ELR (cell line): ENCODE measurements at places on chromosomes 11 and 22.

DNA sequence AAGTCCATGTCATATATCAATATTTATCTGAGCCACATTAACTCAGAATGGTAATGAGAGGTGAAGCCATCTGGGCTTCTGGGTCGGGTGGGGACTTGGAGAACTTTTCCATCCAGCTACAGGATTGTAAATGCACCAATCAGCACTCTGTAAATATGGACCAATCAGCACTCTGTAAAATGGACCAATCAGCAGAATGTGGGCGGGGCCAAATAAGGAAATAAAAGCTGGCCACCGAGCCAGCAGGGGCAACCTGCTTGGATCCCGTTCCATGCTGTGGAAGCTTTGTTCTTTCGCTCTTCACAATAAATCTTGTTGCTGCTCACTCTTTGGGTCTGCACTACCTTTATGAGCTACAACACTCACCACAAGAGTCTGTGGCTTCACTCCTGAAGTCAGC, 253.4 kb downstream of the JRKL start:
- DNase-seq = no peak

GRCh38 chr22:39936523-39937145, 23.6 kb upstream of the TMA7B start:
- no peak for DNase-seq

GRCh38 chr11:108316061-108316460, 93.2 kb downstream of the ATM start:
- DNase-seq = no peak

GRCh38 chr11:76459299-76459698, 14.5 kb downstream of the EMSY start:
- DNase-seq = peak; percentile 38

- peak; percentile 68 for DNase-seq
These were observed 3.3 kb downstream of the PCF11 start for GRCh38 chr11:83159902-83160865.

- DNase-seq = no peak
These were observed 30.6 kb downstream of the RSF1 start for GRCh38 chr11:77789731-77790476.

GRCh38 chr11:29159552-29160465, 857.0 kb downstream of the KCNA4 start:
- peak; percentile 85 for DNase-seq

- no peak for DNase-seq
These were observed 77.2 kb upstream of the CD44 start for GRCh38 chr11:35061516-35062440.

DNA sequence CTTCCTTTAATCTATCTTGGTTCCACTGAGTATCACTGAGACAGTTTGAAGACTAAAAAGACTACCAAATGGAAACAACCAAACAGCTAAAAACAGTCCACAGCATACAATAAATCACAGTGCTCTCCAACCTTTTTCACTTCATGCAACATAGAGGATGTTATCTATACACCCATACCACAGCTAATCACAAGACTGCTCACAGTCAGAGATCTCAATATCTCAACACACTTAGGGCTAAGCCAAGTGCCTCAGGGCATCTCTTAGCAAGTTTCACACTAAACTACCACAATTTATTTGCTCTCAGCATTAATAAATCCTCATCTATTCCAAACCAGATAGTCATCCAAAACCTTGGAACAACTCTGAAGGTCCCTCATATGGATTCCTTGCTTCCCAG, 129.4 kb downstream of the SBF2 start:
- no peak for DNase-seq

DNA sequence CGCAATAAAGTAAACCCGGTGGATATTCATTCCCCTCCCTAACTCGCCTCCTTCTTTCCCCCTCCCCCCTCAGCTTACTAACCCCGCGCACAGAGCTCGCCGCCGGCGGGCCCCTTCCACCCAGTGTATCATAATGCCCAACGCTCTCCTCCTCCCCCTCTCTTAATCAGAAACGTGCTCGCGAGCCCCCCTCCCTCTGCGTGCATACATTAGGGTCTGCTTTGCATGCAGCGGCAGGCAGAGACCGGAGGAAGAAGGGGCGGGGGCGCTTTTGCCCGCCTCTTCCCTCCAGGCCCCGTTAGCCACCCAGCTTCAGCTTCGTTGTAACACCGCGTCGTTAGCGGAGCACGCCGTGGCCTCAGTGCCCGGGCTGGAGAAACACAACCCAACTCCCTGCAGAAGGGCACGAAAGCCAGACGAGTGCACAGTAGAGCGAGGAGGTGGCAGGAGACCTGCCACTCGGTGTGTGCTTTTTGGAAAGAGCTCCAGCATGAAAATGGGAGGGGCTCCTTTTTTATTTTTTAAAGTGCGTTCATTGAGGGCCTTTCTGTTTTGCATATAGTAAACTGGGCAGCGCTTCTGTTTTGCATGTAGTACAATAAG, 901 bp upstream of the KMT2A start:
- peak; percentile 59 for DNase-seq

GRCh38 chr22:36833073-36833472, 16.2 kb upstream of the PVALB start:
- DNase-seq = no peak

DNA sequence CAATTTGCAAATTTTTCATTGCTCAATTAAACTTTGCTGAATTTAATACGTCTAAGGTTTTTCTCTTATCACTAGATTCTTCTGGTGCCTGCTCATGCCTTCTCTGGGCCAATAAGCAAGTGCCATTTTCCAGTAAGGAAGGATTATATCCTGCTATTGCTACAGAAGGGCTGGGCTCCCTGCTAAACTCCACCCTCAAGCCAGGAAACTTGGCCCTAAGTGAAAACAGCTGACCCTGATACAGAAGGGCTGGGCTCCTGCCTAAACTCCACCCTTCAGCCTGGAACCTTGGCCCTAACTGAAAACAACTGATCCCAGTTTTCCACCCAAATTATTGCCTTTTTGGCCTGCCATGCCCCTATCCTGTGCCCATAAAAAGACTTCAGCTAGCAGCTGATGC, 385.3 kb downstream of the DYNC2H1 start:
- no peak for DNase-seq

GRCh38 chr11:81869351-81870065, 864.2 kb downstream of the FAM181B start:
- no peak for DNase-seq

GRCh38 chr11:122091835-122092234, 24.2 kb downstream of the BLID start:
- no peak for DNase-seq

GRCh38 chr11:44826922-44827643, 100.3 kb downstream of the TSPAN18 start:
- DNase-seq = no peak

DNA sequence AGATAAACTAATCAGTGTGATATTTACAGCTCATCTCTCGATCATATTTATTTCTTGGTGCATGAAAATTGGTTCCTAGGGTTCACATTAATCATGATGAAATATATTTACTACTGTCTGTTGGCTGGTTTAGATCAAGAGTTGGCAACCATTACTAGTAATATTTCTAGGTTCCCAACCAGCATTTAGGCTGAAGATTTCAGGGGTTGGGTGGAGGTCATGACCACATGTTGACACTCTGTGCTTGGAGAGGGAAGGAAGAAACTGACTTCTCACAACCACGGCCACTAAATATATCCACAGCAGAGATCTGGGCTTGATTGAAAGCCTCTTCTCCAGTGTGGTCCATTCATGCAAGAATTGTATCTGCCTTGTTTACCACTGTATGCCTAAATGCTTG, 87.9 kb downstream of the ALX4 start:
- DNase-seq = no peak

DNA sequence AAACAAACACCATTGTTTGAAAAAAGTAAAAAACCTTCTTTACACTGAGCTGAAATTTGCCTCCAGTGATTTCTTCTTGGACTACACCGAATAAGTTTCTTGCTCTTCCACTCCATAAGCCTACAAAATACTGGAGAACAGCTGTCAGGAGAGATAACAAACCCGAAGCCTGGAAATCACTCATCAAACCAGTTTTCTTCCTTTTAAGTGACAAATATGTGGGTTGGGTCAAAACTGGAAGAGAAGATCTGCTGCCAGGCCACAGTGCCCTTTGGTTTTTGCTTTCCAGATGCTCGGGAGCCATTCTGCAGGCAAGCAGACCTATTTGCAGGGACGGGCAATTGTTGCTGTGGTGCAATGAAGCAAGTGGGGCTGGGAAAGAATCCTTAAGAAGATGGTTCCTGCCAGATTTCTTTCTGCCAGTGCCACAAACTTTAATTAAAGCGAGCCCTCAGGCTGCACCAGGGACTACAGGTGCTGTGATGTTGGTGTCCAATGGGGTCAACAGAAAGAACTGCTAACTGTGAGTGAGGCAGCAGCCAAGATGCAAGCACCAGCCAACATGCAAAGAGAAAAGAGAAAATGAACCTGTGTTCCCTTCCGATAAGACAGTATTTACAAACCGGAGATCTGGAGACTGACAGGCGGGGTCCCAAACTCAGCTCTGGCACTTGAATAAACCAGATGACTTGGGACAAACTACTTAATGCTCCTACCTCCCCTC, 44.8 kb upstream of the SMCO4 start:
- no peak for DNase-seq

GRCh38 chr22:46834021-46834737, 71.7 kb downstream of the TBC1D22A start:
- no peak for DNase-seq

DNA sequence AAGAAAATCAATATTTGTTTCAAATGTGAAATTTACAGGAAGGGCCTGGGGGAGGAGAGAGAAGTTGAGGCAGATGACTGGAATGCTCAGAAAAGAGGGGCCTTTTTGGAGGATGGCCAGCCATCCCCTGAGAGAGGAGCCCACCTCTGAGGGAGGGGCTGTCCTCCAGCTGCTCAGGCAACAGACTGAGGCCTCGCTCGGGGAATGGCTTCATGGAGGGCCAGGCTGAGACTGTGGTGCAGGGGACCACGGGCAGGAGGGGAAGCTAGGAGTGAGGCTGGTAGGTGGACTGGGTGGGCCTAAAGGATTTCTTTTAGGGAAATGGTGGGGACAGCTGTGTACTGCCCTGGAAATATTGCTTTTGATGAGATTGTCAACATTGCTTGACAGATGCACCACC, 73.5 kb upstream of the CADM1 start:
- no peak for DNase-seq

- DNase-seq = no peak
These were observed 13.2 kb downstream of the PICK1 start for GRCh38 chr22:38070250-38070921.

DNA sequence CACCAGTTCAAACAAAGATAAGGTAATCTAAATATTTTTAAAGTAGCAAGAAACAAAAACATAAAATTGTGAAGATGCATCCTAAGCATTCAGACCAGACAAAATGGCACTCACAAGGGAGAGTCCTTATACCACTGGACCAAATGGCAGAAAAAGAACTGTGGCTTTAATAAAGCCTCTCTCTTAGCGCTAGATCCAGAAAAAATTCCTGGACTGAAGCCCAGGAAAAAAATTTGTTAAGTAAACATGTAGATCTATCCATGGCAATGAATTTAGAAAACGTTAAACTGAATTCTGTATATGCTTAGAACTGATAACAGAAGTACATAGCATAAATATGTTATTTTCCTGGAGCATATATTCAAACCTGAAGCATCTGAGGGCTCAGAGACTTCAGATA, 11.8 kb upstream of the CD59 start:
- DNase-seq = no peak
